ENCODE measurements at places on chromosomes 13 and 19. TPM values are rescaled to one million over a fixed set of nuclear protein-coding genes. Genes with fewer than 3 reads are reported as not detected.

MARCHF2 gene
- total RNA-seq, result 23.9 TPM

- no peak for DNase-seq
These were observed 373.4 kb downstream of the SLITRK1 start for GRCh38 chr13:83508771-83509301.

DNA sequence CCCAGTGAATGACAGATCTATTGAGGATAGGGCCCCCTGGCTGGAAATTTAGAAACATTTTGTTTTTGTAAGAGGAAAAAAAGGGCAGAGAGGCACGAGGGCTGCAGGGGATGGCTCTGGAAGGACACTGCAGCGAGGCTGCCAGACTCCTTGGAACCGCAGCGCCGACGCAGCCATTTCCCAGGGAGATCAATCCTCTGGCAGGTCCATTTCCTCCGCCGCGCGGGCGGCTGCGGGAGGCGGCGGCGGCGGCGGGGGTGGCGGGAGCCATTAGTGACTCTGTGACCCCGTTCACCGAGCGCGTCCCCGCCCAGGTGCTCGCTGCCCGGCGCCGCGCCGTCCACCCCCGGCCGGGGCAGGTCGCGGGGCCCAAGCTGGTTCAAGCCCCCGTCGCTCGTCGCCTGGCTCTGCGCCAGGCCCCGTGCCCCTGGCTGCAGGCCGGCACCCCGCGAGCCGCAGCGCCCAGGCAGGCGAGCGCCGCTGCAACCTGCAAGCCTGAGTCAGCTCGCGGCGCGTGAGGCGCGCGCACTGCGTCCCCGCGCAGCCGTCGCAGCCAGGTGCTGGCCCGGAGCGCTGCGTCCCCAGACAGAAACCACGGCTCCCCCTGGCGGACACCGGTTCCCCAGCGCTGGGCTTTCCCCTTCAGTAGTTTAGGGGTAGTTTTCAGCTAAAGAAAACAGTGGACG lies 192.6 kb downstream of the KATNAL1 start:
- DNase-seq, result peak; percentile 95

GRCh38 chr13:99558570-99559180 lies 57.4 kb downstream of the TM9SF2 start:
- no peak for DNase-seq

DMKN gene
- total RNA-seq, result 3.5 TPM

KCNN4 gene
- 45.4 TPM for total RNA-seq

GRCh38 chr19:7492142-7492541 lies 3.3 kb upstream of the PEX11G start:
- no peak for DNase-seq

TRAPPC5 gene
- total RNA-seq, result 79.8 TPM

- no peak for DNase-seq
These were observed 26.0 kb downstream of the OR10H4 start for GRCh38 chr19:15974856-15975255.

GRCh38 chr19:56821209-56821608 lies 19.3 kb downstream of the PEG3 start:
- no peak for DNase-seq

ZNF547 gene
- 7.8 TPM for total RNA-seq

CEACAM4 gene
- total RNA-seq, result not detected

GRCh38 chr13:77918391-77919245 lies at the start of gene EDNRB:
Gene EDNRB (minus strand): TSS chr13:77918831. CDS start chr13:77918573, 258 bp downstream.
- peak; percentile 31 for DNase-seq

TEX29 gene
- total RNA-seq, result 0.51 TPM

DNA sequence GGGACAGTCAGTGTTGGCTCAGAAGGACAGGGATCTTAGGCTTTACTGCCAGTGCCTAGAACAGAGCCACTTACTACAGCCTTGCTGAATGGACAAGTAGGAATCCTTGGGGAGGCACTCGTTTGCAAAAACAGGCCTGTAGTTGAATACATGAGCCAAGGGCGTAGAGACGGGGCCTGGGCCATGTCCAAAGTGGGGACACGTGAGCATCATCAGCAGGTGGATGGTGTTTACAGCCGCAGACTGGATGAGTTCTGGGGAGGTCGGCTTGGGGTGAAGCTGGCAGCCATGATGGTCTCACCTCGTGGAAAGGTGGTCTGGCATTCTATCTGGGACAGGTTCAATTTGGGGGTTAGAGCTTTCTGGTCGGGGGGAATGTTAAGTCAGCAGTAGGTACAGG lies 17.5 kb downstream of the RYR1 start:
- no peak for DNase-seq

GRCh38 chr13:45047394-45048310 lies 58.3 kb downstream of the GPALPP1 start:
- DNase-seq, result peak; percentile 70

- DNase-seq, result no peak
These were observed 133.5 kb downstream of the TRPC4 start for GRCh38 chr13:37736045-37736444.

DNA sequence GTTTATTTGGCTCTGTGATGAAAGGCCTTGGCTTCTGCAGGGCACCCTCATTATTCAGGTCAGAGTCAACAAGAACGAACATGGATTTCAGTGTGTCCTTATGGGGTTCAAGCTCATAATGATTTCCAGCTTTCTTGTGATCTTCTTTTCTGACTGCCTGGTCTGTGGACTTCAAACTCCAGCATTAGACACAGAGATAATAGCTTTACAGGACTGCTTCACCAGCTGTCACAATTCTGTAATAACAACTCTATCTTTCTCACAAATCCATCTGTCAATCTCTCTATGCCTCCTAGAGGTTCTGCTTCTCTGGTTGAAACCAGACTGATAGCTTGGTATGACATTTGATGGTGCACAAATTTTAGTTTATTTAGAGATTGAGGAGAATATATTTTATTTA lies 13.1 kb upstream of the SLITRK6 start:
- no peak for DNase-seq

MRPL54 gene
- 68.9 TPM for total RNA-seq

DNA sequence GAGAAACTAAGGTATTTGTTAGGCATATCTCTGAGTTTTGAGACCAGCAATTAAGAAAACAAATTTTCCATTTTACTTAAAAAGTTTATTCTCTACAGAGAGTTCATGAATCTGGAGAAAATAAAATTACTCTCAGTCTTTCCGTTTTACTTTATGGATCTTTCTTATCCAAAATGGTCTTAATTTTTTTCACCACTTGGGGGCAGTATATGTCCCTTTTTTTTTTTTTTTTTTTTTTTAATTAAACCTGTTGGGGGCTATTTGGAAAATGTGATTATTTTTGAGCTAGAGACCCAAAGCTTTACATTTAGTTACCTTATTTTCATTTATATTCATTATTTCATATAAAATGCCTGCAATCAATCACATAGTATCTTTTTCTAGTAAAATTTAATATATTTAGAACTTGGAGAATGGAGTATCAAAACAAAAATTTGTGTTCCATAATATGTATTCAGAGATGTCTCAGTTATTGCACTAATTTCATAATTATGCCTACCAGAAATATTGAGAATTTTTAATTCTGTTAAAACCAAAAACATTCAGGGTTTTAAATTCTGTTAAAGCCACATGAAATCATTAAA lies 27.1 kb downstream of the PIBF1 start:
- DNase-seq, result no peak

MFSD12 gene
- total RNA-seq, result 90.8 TPM

GRCh38 chr13:114174529-114174961 lies 4.5 kb upstream of the CFAP97D2 start:
- DNase-seq, result no peak

LPAR6 gene
- total RNA-seq, result 48.1 TPM

GRCh38 chr19:13748169-13748828 lies 16.0 kb upstream of the MRI1 start:
- no peak for DNase-seq

GRCh38 chr19:7196763-7197118 lies 97.5 kb downstream of the INSR start:
- no peak for DNase-seq

FNDC3A gene
- 30.3 TPM for total RNA-seq

DNA sequence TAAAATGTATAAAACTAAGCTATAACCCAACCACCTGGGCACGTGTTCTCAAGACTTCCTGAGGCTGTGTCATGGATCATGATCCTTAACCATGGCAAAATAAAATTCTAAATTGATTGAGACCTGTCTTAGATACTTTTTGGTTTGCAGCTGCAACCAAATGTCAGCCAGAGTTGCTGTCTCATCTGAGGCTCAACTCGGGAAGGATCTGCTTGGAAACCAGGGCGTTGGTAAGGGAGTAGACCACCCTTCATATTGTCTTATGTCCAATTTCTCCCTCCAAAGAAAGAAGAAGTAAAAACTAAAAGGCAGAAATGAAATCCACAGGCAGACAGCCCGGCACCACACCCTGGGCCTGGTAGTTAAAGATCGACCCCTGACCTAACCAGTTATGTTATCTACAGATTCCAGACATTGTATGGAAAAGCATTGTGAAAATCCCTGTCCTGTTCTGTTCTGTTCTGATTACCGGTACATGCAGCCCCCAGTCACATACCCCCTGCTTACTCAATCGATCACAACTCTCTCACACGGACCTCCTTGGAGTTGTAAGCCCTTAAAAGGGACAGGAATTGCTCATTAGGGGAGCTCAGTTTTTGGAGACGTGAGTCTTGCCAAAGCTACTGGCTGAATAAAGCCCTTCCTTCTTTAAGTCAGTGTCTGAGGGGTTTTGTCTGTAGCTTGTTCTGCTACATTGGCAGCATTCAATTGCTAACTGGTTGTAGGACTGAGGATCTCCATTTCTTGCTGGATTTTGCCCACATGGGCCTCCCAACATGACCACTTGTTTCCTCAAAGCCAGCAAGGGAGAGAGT lies 22.9 kb upstream of the IGSF23 start:
- no peak for DNase-seq

GRCh38 chr19:16516923-16517610 lies 20.9 kb downstream of the C19orf44 start:
- DNase-seq, result no peak

DNA sequence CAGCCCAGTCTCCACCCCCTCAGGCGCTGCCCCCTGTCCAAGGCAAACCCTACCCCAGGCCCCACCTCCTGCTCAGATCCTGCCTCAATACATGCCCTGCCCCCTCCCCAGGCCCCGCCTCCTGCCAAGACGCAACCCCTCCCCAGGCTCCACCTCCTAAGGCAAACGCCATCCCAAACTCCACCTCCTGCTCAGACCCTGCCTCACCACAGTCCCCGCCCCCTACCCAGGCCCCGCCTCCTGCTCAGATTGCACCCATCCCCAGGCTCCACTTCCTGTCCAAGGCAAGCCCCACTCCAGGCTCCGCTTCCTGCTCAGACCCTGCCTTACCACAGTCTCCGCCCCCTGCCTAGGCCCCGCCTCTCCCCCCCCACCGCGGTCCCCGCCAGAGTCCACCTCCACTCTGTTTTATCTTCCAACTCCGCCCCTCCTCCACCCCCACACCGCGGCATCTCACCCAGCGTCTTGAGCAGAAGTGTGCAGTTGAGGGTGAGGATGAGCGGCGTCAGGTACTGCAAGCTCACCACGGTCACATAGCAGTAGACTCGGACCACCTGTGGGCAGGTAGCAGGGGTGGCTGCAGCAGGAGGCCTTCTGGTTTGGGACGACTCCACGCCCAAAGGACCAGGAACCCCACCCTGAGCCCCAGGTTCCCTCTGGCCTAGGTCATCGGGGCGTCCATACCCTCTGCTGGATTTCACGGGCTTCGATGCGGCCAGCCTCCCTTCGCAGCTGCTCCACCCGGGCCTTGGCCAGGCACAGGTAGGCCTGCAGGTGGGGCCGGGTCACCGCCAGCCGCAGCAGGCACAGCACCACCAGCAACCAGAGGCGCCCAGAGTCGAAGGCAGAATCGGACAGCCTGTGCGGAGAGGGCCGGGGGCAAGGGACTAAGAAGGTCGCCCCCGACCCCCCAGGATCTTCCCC lies 17.7 kb downstream of the TMEM161A start:
- no peak for DNase-seq

DNA sequence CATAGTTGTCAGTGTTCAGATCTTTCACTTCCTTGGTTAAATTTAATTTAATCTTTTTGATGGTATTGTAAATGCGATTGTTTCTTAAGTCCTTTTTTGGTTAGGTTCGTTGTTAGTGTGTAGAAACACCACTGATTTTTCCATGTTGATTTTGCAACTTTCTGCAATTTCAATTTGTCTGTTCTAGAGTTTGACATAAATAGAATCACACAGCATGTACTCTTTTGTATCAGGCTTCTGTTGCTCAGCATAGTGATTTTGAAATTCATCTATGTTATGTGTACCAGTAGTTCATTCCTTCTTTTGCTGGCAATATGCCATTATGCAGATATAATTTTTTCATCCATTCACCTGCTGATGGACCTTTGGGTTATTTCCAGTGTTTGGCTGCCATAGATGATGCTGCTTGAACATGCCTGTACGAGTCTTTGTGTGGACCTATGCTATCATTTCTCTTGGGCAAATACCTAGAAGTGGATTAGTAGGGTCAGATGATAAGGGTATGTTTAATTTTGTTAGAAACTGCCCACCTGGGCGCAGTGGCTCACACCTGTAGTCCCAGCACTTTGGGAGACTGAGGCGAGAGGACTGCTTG lies 33.1 kb downstream of the BICRA start:
- no peak for DNase-seq

DNA sequence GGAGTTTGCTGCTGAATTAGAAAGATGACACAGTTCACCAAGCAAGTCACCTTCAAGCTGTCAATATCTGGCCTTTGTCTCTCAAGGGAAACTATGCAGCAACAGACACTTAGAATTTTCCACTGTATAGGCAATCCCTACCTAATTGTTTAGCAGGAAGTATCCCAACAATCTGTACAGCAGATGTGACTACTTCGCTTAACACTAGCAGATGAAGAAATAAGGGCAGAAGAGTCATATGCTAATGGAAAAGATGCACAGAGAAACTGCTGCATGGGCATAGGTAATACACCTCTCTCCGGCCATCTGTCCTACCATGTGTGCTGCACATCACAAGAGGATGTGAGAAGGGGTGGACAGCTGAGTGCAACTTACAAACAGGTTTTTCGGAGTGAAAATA lies 851.2 kb downstream of the PCDH9 start:
- no peak for DNase-seq

APLP1 gene
- total RNA-seq, result 1.2 TPM

DNA sequence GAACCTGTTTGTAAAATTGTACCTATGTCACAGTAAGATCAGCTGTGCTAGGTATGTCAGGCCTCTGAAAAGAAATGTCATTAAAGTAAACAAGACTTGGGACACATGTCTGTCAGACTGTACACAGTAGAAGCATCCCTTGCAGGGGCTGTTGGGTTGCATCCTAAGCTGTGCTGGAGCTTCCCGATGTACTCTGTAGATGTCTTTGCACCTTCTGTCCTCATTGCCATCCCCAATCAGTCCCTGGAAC lies 48.7 kb upstream of the GPR183 start:
- DNase-seq, result no peak

- no peak for DNase-seq
These were observed 58.0 kb downstream of the ERCC5 start for GRCh38 chr13:102903659-102904407.

GRCh38 chr19:35882114-35882832 lies 13.9 kb downstream of the APLP1 start:
- DNase-seq, result no peak

GARIN5B gene
- total RNA-seq, result not detected

DNA sequence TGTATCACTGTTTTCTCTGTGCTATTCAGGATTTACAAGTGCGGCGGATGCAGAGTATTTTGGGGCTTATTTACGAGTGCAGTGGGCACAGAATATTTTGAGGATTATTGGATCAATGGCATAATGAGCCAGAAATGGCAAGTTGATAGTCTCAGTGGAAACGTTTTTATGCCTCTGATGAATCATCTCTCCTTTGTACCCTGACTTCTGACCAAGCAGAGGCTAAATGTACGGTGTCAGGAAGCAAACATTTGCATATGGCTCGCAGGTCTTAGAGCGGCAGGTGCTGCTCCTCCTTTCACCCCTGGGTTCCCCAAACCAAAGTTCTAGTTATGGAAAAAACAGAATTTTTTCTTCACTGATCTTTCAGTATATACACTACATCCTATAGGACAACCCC lies 94.5 kb downstream of the LIG4 start:
- no peak for DNase-seq

Measured in activated naive CD8-positive, alpha-beta T cell treated with anti-CD3 and anti-CD28 coated beads, Interleukin-2, amount 10 ng/mL, durations not matched to agents 7 days and 5 days (primary cell).